Hair follicular keratinocyte (primary cell): ENCODE measurements at places on chromosomes 7 and 10. TPM values are rescaled to one million over a fixed set of nuclear protein-coding genes. Genes with fewer than 3 reads are reported as not detected.

The SH2D4B gene
- not detected in 2 replicates for total RNA-seq

The EMX2 gene
- total RNA-seq: 1.2 and 2.3 TPM in 2 replicates

The TAS2R41 gene
- not detected in 2 replicates for total RNA-seq

The CALHM3 gene
- not detected in 2 replicates for total RNA-seq

The SPAM1 gene
- total RNA-seq: not detected in 2 replicates

The ATP6V0A4 gene
- total RNA-seq: 0.19 TPM in 1 of 2 replicates, not detected in the other

The KCP gene
- 0.47 TPM in 1 of 2 replicates, not detected in the other for total RNA-seq

The PNLIPRP1 gene
- total RNA-seq: not detected in 2 replicates

The ZNF655 gene
- 44.3 and 46.9 TPM in 2 replicates for total RNA-seq

The CH25H gene
- not detected in 2 replicates for total RNA-seq

The RSBN1L gene
- 6.6 and 10.5 TPM in 2 replicates for total RNA-seq

The CALML3 gene
- 58.4 and 62.7 TPM in 2 replicates for total RNA-seq

The C10orf95 gene
- total RNA-seq: 3.2 and 7.7 TPM in 2 replicates

The OPALIN gene
- total RNA-seq: not detected in 2 replicates

The SPDYE2B gene
- not detected in 2 replicates for total RNA-seq
